ENCODE measurements at places on chromosomes 13 and 19. TPM values are rescaled to one million over a fixed set of nuclear protein-coding genes. Genes with fewer than 3 reads are reported as not detected.
A peak's percentile ranks its signal among the peaks of the same experiment; 100 is the strongest.

Gene TEX30
- 12.8 TPM for total RNA-seq

DNA sequence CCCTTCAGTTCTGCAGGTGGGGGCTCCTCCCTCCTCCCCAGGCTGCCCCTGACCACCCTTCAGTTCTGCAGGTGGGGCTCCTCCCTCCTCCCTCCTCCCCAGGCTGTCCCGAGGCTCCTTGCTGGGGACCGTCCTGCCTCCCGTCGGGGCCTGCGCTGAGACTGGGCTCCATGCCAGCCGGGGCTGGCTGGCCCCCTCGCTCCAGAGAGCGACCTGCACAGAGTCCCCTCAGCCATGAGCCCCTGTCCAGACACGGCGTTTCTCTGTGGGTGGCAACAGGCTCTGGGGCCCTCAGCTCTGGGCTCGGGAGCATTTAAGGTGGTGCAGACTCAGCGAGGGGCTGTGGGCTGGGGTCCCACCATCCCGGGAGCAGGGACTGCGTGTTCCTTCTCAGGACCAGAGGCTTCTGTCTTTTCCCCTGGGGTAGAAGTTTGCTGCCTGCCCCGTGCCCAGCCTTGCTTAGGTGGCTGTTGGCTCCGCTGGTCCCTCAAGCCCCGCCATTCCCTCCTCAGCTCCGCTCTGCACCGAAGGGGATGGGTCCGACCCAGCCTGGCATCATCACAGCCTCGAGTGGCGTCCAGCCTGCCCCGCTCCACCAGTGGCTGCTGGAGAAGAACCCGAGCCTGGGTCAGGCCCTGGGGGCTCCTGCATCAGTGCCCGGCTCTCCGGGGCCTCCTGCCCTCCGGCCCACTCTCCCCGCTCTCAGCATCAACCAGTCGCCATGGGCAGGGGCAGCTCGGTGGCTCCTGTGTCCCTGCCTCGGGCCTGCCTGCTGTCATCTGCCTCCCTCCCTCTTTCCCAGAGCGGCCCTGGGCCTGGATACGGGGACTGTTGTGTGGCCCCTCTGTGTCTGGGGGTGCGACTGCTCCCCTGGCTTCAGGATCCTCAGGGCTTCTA, 27.6 kb downstream of the CSNK1G2 start:
- no peak for DNase-seq

Gene SHISA2
- 0.90 TPM for total RNA-seq

Gene PBX4
- total RNA-seq, result 0.33 TPM

- DNase-seq, result peak; percentile 40
Observed at GRCh38 chr19:40605216-40605971, 4.2 kb downstream of the LTBP4 start.

Gene THAP8
- 4.1 TPM for total RNA-seq

DNA sequence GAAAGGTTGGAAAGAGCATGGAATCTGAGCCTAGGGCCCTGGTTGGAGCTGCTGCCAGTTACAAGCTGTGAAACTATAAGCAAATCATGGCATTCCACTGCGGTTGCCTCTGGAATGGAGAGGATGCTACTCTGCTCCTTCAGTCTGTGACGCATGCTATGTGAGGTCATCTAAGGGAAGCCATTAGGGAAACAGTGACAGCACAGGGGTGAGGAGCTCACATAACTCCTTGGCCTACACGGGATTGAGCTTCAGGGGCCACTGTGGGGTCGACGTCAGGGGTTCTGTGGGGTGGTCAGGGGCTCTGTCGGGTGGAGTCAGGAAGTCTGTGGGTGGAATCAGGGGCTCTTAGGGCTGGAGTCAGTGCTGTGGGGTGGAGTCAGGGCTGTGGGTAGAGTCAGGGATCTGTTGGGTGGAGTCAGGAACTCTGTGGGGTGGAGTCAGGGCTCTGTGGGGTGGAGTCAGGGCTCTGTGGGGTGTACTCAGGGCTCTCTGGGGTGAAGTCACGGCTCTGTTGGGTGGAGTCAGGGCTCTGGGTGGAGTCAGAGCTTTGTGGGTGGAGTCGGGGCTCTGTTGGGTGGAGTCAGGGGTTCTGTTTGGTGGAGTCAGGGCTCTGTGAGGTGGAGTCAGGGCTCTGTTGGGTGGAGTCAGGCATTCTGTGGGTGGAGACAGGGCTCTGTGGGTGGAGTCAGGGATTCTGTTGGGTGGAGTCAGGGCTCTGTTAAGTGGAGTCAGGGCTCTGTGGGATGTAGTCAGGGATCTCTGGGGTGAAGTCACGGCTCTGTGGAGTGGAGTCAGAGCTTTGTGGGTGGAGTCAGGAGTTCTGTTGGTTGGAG, 35.8 kb upstream of the MEDAG start:
- DNase-seq, result peak; percentile 100
